ENCODE measurements at places on chromosomes 2 and 18. TPM values are rescaled to one million over a fixed set of nuclear protein-coding genes. Genes with fewer than 3 reads are reported as not detected.

DNA sequence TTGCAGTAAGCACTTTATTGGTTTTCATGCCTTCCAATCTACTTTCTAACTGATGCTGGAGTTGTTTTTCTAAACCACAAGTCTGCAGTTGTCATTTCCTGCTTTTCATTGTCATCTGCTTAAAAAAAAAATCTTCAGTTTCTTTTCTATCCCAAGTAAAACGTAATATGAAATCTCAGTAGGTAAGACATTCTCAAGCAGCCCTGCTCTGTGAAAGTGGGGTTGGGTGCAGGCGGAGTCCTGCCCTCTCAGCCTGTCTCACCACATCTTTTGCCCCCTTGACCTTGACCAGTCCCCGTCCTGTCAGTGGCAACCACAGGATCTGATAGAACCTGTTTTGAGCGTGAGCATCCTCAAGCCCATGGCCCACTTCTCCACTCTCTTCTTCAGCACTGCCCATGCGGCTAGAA, 80.0 kb upstream of the CPO start:
- DNase-seq, result no peak

DNA sequence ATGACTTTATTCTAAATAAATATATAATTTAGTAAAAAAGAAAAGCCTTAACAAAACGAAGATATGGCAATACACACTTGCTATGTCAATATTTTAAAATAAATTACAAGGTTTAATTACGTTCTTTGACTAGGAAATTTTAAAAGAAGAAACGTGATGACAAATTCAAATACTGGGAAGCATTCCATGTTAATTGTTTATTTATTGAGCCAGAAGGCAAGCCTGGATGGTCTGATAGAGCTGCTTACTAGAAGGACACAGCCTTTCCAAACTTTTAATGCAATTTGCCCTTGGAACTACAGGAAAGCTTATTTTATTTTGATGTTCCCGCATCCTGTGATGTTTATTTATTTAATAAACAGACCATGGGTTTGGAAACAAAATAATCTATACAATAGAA, 33.4 kb upstream of the DSEL start:
- no peak for DNase-seq

GRCh38 chr2:71813315-71813714, 334.3 kb downstream of the CYP26B1 start:
- no peak for DNase-seq

PLCL1 gene
- 13.0 TPM for total RNA-seq

DNA sequence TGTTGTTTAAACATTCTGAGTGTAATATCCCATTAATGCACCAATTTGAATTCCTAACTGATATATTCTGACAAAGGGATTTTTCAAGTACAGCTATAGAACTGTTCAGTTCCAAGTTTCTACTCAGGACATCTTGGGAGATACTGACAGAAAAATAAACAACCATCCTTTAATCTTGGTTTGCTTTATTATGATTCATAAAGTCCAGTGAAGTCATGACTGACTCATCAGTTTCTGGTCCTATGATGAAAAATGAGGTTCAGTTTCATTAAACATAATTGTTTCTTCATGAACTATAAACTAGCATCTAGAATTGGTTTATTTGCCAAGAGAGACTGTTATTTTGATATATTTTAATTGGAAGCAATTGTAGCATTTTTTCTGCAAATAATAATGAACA, 896.2 kb downstream of the CCDC85A start:
- DNase-seq, result no peak

DNA sequence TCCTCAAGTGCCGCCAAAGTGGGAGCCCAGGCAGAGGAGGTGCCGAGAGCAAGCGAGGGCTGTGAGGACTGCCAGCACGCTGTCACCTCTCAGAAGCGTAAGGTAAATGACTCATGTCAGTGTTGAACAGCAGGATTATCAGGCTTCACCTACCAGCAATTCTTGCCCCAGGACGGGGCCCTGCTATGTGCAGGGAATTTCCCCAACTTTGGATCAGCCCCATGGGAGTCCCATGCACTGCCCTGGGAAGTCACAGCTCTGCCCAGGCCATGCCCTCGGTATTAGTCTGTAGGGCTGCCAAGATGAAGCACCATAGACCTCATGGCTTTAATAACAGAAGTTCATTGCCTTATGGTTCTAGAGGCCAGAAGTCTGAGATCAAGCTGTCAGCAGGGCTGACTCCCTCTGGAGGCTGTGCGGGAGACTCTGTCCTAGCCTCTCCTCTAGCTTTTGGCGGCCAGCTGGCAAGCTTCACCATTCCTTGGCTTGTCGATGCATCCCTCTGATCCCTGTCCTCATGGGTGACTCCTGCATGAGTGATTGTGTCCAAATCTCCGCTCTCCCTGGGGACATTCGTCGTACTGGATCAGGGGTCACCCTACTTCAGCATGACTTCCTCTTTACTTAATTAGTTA, 55.9 kb downstream of the TRPM8 start:
- no peak for DNase-seq

DNA sequence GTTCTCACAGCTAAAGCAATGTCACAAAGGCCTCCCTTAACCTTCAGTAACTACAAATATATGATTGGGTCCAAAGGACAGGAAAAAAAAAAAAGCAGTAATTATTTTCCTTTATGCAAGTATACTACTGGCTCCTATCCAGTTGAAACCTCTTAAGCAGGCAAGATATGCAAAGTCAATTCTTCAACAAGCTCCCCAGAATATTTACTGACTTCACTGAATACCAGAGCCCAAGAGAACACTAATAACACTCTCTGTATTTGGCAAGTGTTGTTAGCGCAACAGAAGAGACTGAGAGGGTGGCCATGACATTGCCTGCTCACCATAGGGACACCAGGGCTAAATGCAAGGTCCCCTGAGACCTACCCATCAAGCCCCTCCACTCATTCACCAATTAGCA, 74.5 kb downstream of the AP1S3 start:
- DNase-seq, result no peak

ENOSF1 gene
- 17.5 TPM for total RNA-seq

GRCh38 chr2:74876081-74876886, 42.4 kb downstream of the HK2 start:
- peak; percentile 75 for DNase-seq

HRH4 gene
- total RNA-seq, result 0.18 TPM

DNA sequence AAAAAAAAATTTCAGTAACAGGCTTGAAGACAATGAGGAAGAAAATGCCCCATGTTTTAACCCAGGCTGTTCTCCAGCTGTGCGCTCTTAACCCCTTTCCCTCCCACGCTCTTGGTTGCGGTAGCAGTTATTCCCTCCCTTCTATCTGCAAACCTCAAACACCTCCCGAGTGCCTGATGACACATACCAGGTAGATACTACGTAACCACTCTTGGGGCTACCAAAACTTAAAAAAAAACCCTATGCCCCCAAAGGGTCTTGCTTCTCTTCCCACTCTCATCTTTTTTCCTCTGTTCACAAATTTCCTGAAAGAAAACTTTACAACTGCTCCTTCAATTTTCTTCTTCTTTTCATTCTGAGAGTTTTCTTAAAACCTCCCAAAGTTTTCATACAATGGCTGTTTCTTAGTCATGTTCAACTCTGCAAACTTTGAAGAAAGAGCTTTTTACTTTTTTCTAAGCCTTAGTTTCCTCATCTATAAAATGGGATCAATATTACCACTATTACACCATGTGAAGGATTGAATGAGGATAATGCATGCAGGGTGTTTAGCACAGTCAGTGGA, 4.9 kb upstream of the DRC1 start:
- DNase-seq, result no peak

GRCh38 chr2:120142528-120143219, 80.5 kb downstream of the TMEM185B start:
- no peak for DNase-seq

OTOF gene
- 1.4 TPM for total RNA-seq
